ENCODE measurements at places on chromosomes 4 and X.

- no peak for DNase-seq
These were observed 69.4 kb upstream of the PJA1 start for GRCh38 chrX:69234624-69235023.

DNA sequence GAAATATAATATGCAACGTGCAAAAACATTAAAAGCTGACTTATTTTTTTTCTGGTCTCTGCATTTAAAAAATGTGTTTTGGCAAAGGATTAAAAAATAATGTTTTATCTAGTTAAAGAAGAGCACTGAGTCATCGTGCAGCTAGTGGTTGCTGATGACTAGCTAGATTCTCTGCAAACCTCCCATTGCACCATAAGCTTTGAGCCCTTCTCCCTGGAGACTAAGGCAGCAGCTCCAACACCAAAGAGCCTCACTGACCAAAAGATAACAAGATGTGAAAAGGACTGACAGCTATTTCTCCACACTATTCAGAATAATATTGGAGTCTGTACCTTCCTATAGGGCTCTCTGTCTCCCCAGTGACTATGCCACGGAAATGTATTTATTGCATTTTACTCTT is 424.3 kb downstream of the SLITRK2 start:
- no peak for DNase-seq

DNA sequence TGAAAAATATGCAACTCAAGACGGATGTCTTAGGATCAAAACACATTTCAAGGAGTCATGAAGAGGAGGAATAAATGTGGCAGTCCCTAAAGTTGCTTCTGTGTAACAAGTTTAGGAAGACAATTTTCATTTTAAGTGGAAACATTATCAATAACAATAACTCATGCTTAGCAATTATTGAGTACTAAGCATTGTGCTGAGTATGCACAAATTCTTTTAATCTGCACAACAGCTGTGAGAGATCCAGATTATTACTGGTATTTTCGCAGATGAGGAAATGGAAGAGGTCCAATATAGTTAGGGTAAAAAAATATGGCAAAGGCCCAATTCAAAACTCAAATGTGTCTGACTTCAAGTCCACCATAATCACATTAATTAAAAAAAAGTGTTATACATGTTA is 2.9 kb upstream of the TEX13B start:
- DNase-seq, result no peak

GRCh38 chrX:120446498-120446897 is 22.6 kb downstream of the LAMP2 start:
- no peak for DNase-seq

- no peak for DNase-seq
These were observed 33.1 kb upstream of the USP51 start for GRCh38 chrX:55522596-55523276.

DNA sequence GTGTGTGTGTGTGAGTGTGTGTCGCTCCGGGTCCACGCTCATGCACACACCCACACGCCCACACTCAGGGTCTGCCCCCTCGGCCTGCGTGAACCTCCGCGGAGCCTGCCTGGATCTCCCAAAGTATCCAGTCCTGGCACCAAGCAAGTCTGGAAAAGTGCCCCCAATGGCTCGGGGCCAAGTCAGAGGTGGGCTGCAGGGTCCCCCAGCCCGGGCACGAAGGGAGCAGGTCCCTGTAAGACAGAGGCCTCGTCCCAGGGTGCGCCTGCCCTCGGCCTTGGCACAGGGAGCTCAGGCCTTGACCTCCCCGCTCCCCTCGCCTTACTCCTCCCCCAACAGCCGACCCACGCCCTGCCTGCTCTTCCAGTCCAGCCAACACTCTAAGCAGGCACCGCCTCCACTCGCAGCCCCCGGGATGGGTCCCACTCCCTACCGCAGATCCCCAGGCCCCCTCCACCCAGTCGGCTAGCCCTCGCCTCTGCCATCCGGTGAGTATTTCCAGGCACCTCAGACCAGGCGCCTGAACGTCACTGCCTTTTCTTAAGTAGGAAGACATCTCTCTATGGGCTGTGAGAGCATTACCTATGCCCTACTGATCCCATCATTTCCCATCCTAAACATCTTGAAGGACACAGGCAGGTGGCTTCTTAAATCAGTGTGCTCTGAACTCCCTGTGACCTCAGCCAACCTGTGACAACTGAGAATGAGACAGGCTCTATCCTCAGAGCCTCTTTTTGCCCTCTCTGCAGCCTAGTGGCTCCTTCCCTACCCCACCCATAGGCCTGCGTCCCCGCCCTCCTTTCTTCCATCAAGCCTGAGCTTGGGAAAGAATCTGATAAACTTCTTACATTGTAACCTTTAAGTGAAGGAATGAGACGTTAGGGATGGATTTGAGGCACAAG is 704 bp downstream of the FAM114A1 start:
- DNase-seq, result no peak

- no peak for DNase-seq
These were observed 128.6 kb downstream of the SLC39A8 start for GRCh38 chr4:102216666-102217065.

- no peak for DNase-seq
These were observed 12.2 kb upstream of the PARM1 start for GRCh38 chr4:74920704-74921103.

- DNase-seq, result no peak
These were observed 36.1 kb downstream of the NSG1 start for GRCh38 chr4:4422856-4423499.

DNA sequence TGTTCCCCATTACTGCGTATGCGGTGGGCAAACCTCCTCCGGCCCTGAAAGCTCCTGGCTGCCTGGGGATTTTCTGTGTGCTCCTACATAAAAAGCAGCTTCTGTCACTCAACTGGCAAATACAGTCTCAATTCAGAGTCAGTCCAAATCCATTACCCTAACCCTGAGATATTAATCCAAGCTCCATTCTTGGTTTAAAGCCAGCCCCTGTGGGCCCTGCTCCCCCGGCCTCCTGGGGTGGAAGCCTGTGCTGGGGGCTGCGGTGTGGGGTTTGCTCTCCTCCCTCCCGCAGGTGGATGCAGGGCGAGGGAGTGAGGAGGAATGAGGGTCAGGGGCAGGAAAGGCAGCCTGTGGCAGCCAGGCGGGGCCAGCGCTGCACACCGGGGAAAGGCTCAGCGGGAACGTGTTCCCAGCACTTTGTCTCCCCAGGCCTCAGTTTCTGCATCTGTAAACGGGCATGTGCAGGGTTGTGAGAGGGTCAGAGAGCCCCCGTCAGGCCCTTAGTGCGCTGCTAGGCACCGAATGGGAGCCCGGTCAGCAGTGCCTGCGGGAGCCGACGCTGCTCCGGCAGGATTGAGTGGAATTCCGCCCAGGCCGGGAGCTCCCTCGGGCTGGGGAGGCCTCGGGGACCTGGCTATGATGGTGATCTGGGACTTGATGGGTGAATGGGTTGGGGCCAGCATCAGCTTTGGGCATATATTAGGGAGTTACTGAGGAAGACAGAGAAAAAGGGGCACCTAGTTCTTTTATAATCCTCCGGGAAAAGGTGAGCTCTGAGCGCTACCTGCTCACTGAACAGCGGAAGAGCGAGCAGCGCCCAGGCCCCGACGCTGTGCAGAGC is 6.3 kb upstream of the RGS12 start:
- DNase-seq, result no peak

Data from activated T-cell treated with anti-CD3 and anti-CD28 coated beads for 1 hour (primary cell).